ENCODE measurements at places on chromosomes 7 and 10.

- no peak for DNase-seq
Observed at GRCh38 chr10:84845628-84846261, 517.4 kb downstream of the CCSER2 start.

- DNase-seq: no peak
Observed at GRCh38 chr10:70258216-70258615, 25.0 kb upstream of the PPA1 start.

- DNase-seq: no peak
Observed at GRCh38 chr10:571166-571565, 118.3 kb downstream of the DIP2C start.

GRCh38 chr10:126122881-126123280 lies 226.5 kb downstream of the FANK1 start:
- no peak for DNase-seq

DNA sequence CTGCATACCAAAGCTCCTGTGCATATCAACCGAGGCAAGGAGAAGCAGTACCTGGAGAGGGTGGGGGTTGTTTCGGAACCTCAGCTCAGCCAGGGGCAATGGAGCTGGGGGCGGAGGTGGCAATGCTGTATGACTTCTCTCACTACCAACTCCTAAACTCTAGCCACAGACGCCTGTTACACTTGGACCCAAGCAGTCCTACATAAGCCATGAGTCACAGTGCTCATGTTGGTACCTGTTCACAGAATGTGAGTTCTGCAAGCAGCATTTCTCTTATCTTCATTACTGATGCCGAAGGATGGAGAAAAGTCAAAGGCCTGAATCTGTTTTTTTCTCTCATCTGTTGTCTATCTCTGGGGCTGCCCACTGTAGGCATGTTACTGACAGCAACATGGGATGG lies 3.2 kb upstream of the RAB18 start:
- no peak for DNase-seq

DNA sequence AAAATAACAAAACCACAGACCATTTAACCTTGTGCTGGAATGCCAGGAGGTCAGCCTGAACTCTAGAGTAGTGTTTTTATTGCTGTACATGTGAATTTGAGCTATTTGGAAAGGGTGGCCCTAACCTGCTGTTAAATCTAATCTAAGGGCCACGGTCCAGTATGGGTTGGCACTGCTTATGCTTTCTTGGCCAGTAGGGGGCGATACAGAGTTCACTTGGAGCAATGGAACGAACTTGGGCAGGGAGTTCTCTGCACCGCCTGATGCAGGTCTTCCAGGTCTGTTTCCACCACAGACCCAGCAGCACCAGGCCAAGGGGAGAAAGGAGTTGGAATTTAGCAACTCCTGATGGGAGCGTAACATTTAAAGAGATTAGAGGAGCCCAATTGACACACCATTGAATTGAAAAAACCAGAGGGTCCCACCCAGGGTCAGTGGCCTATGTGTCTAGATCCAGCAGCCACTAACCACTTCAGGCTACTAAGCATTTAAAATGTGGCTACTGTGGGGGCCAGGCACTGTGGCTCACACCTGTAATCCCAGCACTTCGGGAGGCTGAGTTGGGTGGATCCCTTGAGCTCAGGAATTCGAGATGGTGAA lies 75.7 kb upstream of the EFCAB10 start:
- DNase-seq: no peak

DNA sequence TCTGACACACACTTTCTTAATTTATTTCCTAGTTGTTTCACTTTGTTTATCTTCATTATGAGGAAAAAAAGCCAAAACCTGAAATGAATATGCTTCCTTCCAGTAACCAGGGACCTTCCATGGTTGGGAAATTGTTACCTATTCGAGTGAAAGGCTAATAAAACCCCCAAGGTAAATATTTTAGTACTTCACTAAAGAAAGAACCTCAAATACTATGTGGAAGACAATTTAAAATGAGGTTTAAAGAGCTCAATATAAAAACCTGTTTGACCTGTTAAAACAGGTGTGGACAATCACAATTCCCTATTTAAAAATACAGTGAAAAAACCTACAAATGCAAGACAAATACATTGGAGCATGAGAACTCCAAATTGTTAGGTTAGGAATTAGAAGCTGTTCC lies 192.6 kb downstream of the CFTR start:
- no peak for DNase-seq

- no peak for DNase-seq
Observed at GRCh38 chr7:41161041-41161587, 541.8 kb downstream of the INHBA start.

- no peak for DNase-seq
Observed at GRCh38 chr10:79178614-79179163, 109.9 kb downstream of the ZMIZ1 start.

GRCh38 chr7:39528849-39529248 lies 37.4 kb upstream of the YAE1 start:
- no peak for DNase-seq

GRCh38 chr7:28983396-28984190 lies 25.5 kb upstream of the TRIL start:
- no peak for DNase-seq

DNA sequence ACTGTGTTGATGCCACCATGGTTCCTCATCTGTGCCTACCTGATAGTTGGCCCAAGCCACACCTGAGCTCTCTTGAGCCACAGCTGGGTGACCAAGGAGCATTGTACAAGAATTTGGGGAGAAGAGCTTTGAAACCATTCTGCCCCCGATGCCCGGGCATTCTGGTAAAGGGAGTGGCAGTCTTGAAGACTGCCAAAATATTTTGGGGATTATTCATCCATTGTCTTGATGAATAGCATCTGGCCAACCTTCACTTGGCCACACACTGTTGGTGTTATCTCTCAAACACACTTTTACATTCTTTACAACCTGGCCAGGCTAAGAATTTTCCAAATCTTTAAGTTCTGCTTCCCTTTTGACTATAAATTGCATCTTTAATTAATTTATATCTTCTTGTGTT lies 113.1 kb upstream of the PCBD1 start:
- DNase-seq: no peak

GRCh38 chr7:123770378-123770777 lies 21.6 kb upstream of the WASL start:
- no peak for DNase-seq

Data from progenitor cell of endocrine pancreas (in vitro differentiated cells).